ENCODE measurements at places on chromosomes 5 and 9.
A peak's percentile ranks its signal among the peaks of the same experiment; 100 is the strongest.

DNA sequence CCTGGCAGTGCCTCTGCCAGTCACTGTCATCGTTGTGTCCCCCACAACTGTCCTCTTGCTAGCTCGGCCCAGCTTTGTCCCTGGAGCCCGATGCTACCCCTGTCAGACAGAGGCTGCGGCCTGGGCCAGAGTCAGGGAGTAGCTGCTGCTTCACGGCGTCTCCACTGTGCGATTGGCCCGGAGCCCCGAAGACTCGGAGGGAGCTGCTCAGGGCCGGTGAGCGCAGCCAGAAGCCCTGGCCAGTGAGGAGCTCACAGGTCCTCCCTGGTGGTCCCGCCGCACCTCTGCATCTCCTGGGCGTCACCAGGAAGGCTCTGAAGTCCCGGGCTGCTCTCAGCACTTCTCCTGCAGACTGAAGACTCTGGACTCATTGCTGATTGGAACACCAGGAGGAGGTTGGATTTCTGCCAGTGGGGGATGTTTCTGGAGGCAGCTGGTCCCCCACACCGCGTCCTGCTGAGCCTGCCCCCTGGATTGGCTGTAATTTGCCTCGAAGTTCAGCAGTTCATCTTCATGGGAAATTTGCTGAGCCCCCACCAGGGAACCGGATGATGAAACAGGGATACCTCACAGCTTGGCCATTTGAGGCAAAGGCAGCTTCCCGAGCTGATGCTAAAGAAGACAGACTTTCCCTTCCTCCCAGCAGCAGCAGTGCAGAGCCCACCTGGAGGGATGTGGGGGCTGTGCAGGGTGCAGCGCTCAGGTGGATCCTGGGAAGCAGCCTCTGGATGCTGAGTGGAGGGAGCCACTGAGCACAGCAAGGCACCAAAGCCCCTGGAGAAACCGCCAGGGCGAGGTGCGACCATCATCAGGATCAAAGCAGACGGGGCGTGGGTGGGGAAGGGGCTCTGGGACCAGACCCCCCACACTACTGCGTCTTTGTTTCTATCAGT is 45.6 kb downstream of the USP20 start:
- H3K4me1 ChIP-seq: peaks cover 23% of the 10 kb centered on the region
- H3K4me3 ChIP-seq: no peak overlapping the region
- no peaks in the 10 kb centered on the region for H3K27me3 ChIP-seq
- no peak for DNase-seq
- no peaks in the 10 kb centered on the region for H3K36me3 ChIP-seq

DNA sequence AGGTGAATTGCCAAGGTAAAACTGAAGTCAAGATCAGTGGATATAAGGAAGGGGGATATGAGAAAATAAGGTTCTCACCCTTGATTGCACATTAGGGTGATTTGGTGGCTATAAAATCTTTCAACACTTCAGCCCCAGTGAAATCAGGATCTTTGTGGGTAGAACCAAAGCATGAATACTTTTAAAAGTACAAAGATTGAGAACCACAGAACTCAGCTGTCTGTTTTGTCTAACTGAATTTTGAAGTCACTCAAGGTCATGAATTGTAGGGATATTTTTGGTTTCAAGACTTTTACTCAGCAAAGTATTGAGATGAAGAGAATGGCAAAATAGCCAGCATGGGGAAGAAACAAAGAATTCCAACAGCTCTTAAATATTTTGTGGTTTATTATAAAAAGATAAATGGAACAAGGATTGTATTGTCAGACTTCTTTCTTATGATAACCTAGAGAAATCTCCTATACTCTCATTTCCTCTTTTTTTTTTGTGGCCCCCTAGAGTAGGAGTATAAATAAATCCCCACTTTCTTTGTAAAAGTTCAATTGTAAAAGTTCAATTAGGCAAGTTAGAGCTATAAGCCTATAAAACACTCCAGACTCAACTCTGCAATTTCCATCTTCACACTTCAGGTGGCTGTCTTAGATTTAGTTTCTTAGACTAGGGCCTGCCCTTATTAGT is 272.9 kb downstream of the PDE4D start:
- H3K36me3 ChIP-seq: no peaks in the 10 kb centered on the region
- no peaks in the 10 kb centered on the region for H3K27me3 ChIP-seq
- no peak overlapping the region for H3K4me3 ChIP-seq
- no peak for DNase-seq
- H3K27ac ChIP-seq: no peak overlapping the region
- peaks cover 1% of the 10 kb centered on the region for H3K4me1 ChIP-seq

GRCh38 chr9:13358128-13358527 is 78.6 kb upstream of the MPDZ start:
- DNase-seq: peak; percentile 68
- peaks cover 32% of the 10 kb centered on the region for H3K4me1 ChIP-seq
- no peaks in the 10 kb centered on the region for H3K27me3 ChIP-seq
- no peaks in the 10 kb centered on the region for H3K36me3 ChIP-seq

DNA sequence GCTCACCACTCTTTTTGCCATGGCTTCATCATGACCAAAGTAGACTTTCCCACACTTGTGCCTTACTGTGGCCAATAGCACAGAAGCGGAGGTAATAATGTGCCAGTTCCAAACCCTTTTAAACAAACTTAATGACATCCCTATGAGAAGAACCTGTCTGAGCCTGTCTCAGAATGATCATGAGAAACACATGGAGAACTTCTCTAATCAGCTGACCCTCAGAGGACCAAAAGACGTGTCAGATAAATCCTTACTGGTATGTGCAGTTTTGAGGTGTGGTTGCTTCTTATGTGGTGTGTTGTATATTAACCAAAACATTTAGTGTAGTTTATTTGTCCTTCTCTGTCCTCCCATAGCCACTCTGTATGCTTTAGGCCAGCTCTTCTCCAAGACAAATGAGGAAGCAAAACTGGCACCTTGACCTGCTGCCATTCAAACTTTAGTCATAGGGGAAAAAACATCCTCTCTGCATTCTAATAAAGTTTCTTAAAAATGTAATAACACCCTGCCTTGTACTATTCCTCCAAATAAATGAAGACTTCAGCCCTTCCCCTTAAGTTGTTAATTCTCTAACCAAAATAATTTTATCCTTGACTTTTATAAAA is 168.9 kb downstream of the MUSK start:
- H3K36me3 ChIP-seq: peaks cover 25% of the 10 kb centered on the region
- H3K4me3 ChIP-seq: no peak overlapping the region
- DNase-seq: no peak
- peak overlapping the region; percentile 64 for H3K27ac ChIP-seq
- H3K27me3 ChIP-seq: no peaks in the 10 kb centered on the region

DNA sequence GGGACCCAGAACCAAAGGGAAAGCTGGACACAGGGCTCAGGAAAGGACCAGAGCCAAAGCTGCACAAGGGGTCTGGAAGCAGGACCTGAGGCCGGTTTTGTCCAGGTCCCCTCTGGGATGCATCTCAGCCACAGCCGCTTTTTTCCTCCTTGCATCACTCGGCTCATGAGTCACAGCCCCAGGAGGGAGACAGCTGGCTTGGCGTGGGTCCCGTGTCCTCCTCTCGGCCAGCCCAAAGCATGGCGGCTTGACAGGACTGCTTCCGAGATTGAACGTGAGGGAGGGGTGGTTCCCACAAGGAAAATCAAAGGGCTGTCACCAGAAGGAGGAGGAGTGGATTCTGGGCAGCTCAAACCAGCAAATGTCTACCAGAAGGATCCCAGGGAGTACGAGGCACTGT is 56.7 kb upstream of the CPLX2 start:
- peaks cover 8% of the 10 kb centered on the region for H3K27me3 ChIP-seq
- peaks cover 4% of the 10 kb centered on the region for H3K36me3 ChIP-seq
- DNase-seq: peak; percentile 76
- H3K4me3 ChIP-seq: peak overlapping the region; percentile 71

- no peak for DNase-seq
- H3K4me3 ChIP-seq: no peak overlapping the region
- H3K36me3 ChIP-seq: no peaks in the 10 kb centered on the region
- no peaks in the 10 kb centered on the region for H3K4me1 ChIP-seq
- H3K27me3 ChIP-seq: no peaks in the 10 kb centered on the region
These were observed 271.8 kb downstream of the NNT start for GRCh38 chr5:43874772-43875171.

DNA sequence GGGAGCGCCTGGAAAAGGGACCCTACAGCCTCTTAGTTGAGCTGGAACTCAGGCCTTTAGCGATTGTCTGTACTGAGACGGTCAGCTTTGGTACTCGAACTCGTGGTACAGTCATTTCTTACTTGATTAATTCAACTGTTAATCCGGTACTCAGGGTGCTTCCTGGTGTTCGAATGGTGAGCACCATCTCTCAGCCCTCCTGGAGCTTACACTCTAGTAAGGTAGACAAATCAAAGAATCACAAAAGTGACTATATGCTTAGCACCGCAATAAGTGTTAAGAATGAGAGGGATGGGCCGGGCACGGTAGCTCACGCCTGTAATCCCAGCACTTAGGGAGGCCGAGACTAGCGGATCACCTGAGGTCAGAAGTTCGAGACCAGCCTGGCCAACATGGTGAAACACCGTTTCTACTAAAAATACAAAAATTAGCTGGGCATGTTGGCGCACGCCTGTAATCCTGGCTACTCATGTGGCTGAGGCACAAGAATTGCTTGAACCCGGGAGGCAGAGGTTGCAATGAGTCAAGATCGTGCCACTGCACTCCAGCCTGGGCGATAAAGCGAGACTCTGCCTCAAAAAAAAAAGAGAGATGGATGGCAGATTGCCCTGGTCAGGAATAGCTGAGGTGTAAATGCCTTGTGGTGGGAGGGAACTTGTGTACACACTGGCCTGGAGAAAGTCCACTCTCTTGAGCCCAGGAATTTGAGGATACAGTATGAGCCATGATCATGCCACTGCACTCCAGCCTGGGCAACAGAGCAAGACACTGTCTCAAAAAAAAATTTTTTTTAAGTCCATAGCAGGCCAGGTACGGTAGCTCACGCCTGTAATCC is 981 bp downstream of the TCOF1 start:
- peak overlapping the region; percentile 76 for H3K27ac ChIP-seq
- no peaks in the 10 kb centered on the region for H3K27me3 ChIP-seq
- peak overlapping the region; percentile 89 for H3K4me3 ChIP-seq
- DNase-seq: no peak

DNA sequence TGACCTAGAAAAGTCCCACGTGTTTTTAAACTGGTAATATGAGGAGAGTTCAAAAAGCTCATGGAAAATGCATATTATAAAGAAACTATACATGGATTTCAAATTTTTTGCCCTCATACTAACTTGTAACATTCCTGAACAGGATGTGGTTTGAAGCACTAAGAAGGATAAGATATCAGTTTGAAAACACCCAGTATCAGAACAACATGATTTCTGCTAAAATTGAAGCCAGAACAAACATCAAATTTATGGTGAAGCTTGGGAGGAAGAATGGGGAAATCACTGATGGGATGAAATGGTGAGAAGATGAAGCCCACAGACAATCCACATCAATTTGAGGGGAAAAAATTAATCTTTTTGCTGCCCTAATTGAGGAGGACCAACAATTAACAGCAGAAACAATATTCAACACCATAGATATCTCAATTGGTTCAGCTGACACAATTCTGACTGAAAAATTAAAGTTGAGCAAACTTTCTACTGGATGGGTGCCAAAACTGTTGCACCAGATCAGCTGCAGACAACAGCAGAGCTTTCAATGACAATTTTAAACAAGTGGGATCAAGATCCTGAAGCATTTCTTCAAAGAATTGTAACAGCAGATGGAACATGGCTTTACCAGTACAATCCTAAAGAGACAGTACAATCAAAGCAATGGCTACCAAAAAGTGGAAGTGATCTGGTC is 113.2 kb upstream of the SNX2 start:
- H3K4me1 ChIP-seq: no peaks in the 10 kb centered on the region
- no peaks in the 10 kb centered on the region for H3K36me3 ChIP-seq
- H3K27ac ChIP-seq: no peak overlapping the region
- no peak overlapping the region for H3K4me3 ChIP-seq

GRCh38 chr5:93915142-93915553 is 173.7 kb upstream of the POU5F2 start:
- H3K27me3 ChIP-seq: no peaks in the 10 kb centered on the region
- H3K27ac ChIP-seq: no peak overlapping the region
- no peaks in the 10 kb centered on the region for H3K4me1 ChIP-seq
- DNase-seq: peak; percentile 73
- H3K36me3 ChIP-seq: no peaks in the 10 kb centered on the region

DNA sequence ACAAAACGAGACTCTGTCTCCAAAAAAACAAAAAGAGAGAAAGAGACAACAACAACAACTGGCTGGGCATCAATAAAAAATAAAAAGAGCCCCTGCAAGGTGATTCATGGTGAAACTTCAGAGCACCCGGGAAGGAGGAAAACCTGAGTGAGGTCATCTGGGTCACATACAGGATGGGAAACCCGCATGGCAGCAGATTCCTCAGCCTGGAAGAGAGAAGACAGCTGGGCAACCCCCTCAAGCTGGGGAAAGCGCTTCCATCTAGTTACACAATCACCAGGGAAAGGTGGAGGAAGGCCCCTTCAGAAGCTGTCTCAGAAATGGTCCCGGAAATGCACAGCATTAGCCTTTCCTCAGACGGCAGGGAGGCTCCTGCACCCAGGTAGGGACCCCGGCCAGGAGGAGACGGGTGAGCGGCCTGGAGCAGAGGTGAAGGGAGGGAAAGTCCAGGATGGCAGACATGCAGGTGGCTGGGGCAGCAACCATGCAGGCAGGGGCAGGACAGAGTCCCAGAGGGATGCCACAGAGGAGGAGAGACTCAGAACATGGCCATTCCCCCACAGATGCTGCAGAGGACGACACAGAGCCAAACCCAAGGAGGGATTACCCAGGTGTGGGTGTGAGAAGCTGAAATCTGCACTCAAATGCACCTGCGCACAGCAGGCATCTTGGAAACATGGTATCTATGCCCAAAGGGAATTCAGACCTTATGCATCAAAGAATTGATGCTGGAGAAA is 29.4 kb downstream of the CAMSAP1 start:
- peaks cover 17% of the 10 kb centered on the region for H3K4me1 ChIP-seq
- no peak overlapping the region for H3K4me3 ChIP-seq
- H3K27me3 ChIP-seq: peaks cover 2% of the 10 kb centered on the region
- no peak overlapping the region for H3K27ac ChIP-seq
- no peaks in the 10 kb centered on the region for H3K36me3 ChIP-seq

DNA sequence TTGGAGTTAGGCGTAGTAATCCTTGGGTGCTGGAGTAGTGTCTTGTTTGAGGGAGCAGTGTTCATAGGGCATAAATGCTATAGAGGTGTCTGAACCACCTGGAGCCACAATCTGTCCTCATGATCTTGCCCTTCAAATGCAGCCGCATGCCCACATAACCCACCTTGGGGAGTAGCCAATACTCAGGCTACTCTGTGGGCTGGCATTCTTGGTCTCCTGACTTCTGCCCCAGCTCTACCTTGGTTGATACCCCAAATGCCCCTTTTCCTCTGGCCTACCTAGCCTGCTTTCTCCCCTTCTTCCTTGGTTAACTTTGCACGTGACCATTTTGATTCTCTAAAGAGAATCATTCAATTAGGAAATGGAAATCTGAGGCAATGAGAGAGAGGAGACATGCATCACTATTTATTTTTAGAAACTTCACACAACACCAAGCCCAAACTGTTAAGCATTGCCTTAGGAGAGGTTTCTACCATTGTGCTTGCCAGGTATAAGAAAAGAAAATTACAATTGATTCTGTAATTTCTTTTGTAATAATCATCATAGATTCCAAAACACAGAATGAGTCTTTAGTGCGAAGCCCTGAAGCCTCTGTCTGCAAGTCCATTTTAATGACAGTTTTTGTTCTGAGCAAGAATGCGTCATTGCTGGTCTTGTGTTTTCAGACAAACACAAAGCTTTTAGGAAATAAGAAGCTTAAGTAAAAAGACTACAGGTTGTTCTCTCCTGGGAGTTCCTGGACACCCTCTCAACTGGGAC is 135.2 kb downstream of the C9orf152 start:
- H3K36me3 ChIP-seq: peaks cover 34% of the 10 kb centered on the region
- H3K4me1 ChIP-seq: peaks cover 85% of the 10 kb centered on the region
- H3K4me3 ChIP-seq: peak overlapping the region; percentile 9
- DNase-seq: no peak
- no peaks in the 10 kb centered on the region for H3K27me3 ChIP-seq
- H3K27ac ChIP-seq: peak overlapping the region; percentile 69

- no peak overlapping the region for H3K4me3 ChIP-seq
- peaks cover 10% of the 10 kb centered on the region for H3K36me3 ChIP-seq
- peak overlapping the region; percentile 86 for H3K27ac ChIP-seq
- H3K4me1 ChIP-seq: peaks cover 66% of the 10 kb centered on the region
These were observed 12.7 kb downstream of the STK10 start for GRCh38 chr5:172175263-172175719.

All from HFFc6 (cell line).